ENCODE measurements at places on chromosomes 16 and 17. TPM values are rescaled to one million over a fixed set of nuclear protein-coding genes. Genes with fewer than 3 reads are reported as not detected.

DNA sequence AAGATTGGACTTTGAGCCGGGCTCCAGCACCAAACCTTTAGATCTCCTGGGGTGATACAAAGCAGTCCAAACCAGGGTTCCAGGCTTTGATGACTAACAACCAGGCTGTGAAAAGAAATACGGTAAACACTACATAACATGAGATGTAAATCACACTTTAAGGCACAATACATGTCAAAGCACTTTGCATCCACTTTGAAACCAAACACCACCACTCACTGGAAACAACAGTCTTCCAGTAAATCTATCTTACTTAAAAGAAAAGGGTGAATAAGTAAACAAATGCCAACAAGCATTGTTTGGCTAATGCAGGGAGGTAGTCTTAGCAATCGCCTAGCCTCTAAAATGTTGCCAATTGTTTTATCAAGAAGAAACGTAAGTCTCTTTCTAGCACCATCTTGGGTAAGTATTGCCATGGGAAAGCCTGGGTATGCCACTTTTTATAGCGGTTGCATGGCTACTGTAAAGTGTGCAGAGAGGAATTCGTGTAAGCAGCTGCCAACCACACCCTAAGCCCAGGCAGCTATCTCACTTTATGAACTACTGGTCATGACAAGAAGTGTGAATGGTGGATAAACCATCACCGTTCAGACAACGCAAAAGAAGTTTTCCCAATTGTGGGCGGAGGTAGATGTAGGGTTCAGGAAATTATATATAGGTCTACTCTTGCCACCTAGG is 267.4 kb upstream of the PSMD7 start:
- DNase-seq, result no peak

GRCh38 chr17:70076189-70076588 is 1.2 kb downstream of the KCNJ16 start:
- DNase-seq, result no peak

DNA sequence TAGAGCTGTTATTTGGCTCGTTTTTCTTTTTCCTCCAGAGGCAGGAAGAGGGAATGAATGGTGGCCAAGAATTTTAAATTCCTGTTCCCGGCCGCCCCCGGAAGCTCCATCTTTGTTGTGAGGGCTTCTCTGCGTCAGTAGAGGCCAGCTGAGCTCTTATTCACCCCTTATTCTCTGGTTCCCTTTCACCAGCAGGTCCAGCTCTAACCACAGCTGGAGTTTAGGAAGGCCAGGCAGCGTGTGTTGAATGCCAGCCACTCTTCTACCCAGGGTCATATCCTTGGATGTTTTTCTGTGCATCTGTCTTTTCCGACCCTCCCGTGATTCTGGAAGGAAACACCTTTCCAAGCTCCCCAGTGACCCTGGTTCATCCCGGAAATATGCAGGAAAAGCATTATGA is 570.5 kb downstream of the WWOX start:
- DNase-seq, result peak; percentile 83

SCGB1C2 gene
- total RNA-seq, result not detected

DNA sequence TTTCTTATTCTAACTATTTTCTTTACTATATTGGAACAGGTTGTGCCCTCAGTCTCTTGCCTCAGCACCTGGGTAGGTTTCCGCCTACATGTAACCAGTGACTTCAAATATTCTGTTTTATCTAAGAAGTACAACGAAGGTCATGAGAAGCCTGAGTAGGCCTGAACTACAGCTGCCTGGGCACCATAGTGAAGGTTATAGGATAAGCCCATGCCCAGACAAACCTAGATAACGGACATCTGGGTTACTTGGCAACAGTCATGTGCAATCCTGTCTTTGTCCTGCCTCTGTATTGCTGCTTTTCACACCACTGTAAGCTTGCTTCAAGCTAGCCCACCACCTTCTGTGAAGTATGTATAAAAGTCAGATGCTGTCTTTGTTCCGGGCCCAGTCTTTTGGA is 25.4 kb upstream of the ARL4D start:
- no peak for DNase-seq

DNA sequence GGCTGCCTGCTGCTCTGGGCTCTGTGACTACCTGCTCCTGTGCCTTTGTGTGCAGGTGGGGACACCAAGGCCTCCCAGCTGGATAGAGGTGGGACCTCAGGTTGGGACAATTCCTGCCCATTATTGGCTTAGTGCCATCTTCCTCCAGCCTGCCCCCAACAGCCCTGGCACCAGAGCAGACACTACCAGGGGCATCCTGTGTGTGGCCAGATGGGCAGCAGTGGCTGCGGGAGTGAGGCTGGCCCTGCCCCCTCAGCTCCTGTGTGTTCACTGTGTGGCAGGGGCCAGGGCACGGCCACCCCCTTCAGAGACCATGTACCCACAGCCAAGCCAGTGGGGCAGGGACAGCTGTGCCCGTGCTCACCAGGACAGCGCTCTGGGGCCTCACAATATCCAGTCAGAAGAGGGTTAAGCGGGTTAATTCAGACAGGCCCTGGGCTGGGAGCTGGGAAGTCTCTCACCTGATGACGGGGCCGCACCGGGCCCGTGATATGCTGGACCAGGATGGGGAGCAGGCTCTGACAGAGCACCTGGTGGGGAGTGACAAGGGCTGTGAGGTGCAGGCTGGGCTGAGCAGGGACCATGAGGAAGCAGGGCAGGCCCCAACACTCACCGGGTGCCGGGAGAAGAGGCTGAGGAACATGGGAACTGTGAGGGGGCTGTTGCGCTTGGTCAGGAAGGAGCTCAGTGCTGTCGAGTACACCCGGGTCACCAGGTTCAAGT is 13.0 kb downstream of the MYBBP1A start:
- DNase-seq, result no peak

DNA sequence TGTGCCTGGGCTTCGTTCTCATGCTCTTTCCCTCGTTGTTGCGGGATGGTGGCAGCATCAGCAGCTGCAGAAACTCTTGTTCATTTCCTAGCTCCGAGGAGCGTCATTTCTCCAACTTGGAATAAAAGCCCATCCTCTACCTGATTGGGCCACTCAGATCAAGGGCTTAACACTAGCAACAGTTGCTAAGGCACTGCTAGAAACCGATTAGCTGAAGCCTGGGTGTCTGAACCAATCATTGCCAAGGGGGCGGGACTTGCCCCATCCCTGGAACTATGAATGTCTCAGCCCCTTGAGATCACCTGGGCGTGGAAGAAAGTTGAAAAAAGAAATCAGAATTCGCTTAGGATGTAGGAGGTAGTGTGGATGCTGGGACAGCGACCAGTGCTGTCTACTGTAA is 145.3 kb downstream of the FOXL1 start:
- peak; percentile 5 for DNase-seq

SMIM5 gene
- 0.38 TPM for total RNA-seq

KRT39 gene
- total RNA-seq, result not detected

DNA sequence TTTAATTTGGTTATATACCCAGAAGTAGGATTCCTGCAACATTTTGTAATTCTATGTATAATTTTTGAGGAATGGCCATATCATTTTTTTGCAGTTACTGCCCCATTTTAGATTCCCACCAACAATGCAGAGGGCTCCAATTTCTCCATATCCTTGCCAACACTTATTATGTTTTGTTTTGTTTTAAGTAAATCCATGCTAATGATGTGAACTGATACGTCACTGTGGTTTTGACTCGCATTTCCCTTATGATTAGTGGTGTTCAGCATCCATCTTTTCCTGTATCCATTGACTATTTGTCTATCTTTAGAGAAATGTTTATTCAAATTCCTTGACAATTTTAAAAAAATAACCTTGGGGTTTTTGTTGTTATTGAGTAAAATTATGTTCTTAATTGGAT is 826.4 kb downstream of the CDH11 start:
- DNase-seq, result no peak

GRCh38 chr17:74522381-74523105 is 8.7 kb downstream of the CD300LB start:
- DNase-seq, result no peak

- peak; percentile 92 for DNase-seq
Measured at GRCh38 chr17:1455291-1455796, 688 bp downstream of the CRK start.

GRCh38 chr17:47801176-47801765 is 20.3 kb downstream of the OSBPL7 start:
- DNase-seq, result no peak

SLC35G6 gene
- total RNA-seq, result not detected

CDRT15L2 gene
- total RNA-seq, result not detected

Measured in posterior vena cava (tissue), 2 donors.